Stimulated activated CD4-positive, alpha-beta T cell treated with anti-CD3 and anti-CD28 coated beads, TNF-alpha, amount 100 ng/mL, for 48 hours (primary cell): ENCODE measurements at places on chromosomes 7 and 10.

GRCh38 chr10:119651514-119652360, 557 bp downstream of the BAG3 start:
- no peak for DNase-seq

- DNase-seq = no peak
These were observed 70.2 kb downstream of the AKR1C4 start for GRCh38 chr10:5266804-5267203.

DNA sequence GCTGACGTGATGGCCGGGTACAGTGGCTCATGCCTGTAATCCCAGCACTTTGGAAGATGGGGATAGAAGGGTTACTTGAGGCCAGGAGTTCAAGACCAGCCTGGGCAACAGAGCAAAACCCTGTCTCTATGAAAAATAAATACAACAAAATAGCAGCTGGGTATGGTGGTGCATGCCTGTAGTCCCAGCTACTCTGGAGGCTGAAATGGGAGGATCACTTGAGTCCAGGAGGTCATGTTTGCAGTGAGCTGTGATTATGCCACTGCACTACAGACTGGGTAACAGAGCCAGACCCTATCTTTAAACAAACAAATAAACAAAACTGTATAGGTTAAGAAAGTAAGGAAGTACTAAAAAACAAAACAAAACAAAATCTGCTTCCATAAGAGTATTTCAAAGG, 6.2 kb upstream of the CUL2 start:
- no peak for DNase-seq

DNA sequence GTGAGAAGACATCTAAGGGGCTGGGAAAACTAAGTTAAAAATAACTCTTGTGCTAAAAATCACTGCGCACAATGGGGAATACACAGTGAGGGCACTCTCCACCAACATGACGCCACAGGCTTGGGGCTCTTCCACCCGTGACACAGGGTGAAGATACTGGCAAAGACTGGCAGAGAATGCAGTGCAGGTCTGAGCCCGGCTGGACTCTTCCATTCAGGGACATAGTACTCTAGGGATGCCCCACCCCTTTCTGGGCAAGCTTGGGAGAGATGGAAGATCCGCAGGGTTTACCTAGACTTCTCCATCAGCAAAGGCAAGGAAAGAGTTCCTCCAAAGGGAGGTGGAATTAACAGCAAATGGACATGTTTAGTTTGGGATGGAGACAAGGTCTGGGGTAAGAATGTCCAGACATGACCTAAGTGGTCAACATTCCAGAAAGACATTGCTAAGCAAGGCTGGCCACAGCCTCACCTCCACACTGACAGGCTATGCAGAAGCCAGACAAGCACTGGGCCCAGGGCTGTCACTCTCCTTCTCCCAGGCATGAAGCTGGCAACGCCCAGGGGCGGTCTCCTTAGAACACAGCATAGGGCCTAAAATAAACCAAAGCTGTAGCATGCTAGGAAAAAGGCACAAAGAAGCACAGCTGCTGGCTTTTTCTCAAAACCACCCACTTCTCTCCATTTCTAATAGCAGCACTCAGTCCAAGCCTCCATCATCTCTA, 28.1 kb downstream of the XPNPEP1 start:
- DNase-seq = no peak

GRCh38 chr10:114329634-114330365, 74.5 kb downstream of the AFAP1L2 start:
- no peak for DNase-seq

DNA sequence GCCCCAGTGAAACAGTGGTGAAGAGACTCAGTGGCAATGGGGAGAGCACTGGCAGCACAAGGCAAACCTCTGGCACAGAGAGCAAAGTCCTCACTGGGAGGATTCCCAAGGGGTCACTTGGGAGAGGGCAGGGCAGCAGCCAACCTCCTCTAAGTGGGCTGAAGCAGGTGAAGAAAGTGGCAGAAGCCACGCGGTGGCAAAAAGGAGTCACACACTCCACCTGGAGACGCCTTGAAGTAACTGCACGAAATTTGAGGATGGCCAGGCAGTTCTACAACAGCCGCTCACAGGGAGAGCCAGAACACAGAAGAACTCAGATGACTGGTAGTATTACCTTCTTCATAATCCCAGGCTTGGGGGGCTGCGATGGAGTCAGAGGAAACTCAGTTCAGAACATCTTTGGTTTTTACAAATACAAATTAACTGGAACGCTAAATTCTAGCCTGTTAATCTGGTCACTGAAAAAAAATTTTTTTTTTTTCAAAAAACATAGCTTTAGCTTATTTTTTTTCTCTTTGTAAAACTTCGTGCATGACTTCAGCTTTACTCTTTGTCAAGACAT, 574 bp upstream of the IL6 start:
- DNase-seq = peak; percentile 26

DNA sequence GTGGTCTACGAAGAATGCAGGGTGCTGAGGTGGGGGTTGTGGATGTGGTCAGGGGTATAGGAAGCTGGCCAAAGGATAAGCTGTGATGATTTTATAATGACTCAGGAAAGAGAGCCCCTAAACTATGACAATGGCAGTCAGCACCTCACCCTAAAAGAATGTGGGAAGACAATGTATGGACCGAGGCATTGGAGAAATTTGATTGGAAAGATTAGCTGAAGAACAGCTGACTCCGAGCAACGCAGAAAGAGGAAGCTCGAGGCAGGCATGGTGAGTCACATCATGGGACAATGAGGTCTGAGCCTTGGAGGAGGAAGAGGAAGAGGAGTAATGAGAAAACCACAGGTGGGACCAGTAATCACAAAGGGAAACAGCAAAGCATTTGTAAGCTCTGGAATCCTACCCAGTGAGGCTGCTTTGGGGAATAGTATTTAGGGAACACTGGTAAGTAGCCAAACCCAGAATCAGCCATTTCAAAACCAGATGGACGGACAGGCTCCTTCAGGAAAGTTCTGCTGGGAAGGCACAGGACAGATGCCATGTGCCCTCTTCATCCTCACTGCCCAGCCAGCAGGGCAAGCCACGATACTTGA, 295.4 kb downstream of the PRPF18 start:
- DNase-seq = no peak

GRCh38 chr10:126663880-126664279, 6.6 kb downstream of the C10orf90 start:
- DNase-seq = no peak

DNA sequence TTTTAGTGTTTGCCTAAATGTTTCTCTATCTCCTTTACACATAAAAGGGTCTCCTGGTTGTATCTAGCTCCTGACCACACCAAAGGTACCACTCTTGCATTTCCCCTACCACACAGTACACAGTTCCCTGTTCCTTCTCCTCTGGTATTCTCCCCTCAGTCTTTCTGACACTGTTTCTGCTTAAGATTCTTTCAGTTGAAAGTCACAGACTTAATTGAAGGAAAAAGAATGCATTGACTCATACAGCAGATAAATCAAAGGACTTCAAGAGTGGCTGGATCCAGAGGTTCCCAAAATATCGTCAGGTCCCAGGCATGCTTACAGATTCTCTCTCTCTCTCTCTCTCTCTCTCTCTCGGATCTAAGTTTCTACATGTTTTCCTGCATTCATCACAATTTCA, 185.6 kb upstream of the LRGUK start:
- DNase-seq = no peak

DNA sequence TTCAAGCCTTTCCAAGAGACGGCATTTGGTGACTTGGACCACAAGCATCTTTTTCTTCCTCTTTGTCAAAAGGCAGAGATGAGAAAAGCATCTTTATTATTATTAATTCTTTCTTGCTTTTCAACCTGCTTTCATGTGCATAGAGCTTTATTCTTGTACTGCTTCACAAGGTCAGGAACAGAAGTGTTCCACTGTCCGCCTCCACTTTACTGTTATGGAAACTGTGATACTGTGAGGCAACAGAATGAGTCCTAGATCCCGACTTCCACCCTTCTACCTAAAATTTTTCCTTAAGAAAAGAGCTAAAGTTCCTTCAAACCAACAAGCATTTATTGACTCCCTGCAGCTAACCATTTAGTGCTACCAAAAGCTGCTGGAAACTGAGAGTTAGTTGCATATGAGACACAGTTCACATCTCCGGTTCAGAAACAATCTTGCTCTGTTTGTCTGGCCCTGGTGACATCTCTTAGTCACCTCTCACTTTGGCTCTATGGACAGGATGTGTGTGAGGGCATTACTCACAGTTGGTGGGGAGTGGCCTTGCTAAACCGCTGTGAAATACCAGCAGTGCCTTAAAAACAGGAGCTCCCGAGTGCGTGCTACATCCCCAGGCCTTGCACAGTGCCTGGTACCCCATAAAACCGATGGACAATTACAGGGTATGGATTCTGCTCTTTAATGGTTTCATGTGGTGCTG, 77.1 kb upstream of the TRIL start:
- DNase-seq = peak; percentile 1

GRCh38 chr7:79055722-79056415, 397.6 kb downstream of the MAGI2 start:
- no peak for DNase-seq

DNA sequence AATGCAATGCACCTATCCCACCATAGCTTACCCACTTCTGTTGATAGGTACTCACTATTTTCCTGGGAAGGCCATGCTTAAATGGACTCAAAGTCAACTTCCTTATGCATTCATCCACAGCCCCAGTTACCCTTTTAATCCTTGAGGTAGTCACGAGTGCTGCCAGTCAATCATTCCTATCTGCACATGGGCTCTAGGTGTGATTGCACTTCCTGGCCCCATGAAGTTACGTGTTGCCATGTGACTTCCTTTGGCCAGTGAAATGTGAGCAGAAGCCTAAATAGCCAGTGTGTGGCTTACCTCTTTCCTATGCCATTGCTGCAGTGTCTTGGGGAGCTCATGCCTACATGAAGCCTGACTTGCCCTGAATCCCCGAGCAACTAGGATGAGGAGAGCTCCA, 23.5 kb upstream of the EIF5AL1 start:
- DNase-seq = no peak

GRCh38 chr7:824081-824480, 8.2 kb upstream of the SUN1 start:
- DNase-seq = no peak

- DNase-seq = no peak
These were observed 25.8 kb downstream of the MAPK8 start for GRCh38 chr10:48332166-48332870.

GRCh38 chr7:44460325-44460724, 30.1 kb downstream of the NUDCD3 start:
- peak; percentile 16 for DNase-seq

DNA sequence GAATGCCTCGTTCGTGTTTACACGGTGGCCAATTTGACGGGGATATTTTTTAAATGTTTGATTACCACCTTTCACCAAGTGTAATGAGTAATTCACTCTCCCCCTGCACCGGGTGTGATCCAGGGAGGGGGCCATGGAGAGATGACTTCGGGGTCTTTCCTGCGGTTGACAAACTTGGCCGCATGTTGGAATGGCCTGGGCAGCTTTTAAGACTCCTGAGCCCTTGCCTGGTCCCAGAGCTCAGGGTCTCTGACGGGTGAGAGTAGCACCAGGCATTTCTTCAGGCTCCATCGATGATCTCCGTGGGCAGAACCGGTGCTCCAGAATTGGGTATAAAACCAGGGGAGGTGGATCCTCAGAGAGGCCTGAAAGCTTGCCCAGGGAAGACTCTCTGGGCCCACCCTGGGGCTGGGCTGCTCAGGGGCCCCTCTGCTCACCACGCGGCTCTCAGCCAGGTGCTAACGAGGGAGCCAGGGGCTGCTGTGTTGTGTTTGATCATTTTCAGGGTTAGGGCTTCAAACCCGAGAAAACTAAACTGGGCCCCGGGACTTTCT, 882 bp downstream of the ZNF282 start:
- no peak for DNase-seq

DNA sequence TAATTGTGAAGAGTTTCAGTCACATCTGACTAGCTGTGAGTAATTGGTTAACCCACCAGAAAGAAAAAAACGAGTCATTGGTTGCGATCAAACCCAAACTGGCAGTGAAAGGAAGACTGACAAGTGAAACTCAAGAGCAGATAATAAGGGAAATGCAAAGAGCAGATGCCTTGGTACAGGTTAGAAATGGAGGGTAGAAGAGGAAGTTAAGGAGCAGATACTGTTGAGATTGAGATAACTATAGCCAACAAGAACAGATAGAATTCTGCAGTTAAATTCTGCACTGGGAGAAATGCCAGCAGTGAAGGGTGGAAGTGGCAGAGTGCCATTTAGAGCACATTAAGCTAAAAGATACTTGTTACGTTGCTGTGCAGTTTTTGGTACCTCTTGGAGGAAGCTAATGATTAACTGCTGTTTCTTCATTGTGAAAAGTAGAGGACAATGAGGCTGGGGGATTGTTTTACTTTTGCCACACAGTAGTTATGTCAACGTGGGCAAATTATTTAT, 65.8 kb downstream of the CDK13 start:
- no peak for DNase-seq

- DNase-seq = no peak
These were observed 240.8 kb downstream of the ARHGAP12 start for GRCh38 chr10:31687663-31688482.

- no peak for DNase-seq
These were observed 2.5 kb downstream of the TES start for GRCh38 chr7:116212869-116213268.

DNA sequence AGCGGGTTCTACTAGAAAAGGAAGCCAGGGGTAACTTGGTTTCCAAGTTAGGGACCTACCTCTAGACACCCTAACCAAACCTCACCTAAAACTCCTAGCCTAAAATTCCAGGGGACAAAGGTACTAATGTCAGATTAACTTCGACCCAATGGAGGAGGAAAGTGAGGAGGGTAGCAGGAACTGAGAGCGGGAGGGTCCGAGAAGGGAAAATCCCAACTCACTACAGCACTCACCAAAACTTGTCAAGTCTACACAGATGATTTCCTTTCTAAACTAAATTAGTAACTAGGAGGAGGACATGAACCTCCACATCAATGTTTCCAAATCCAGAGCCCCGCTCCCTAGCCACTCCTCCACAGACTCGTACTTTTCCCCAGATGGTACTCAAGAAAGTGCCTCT, 22.6 kb downstream of the CHCHD3 start:
- DNase-seq = no peak

- DNase-seq = no peak
These were observed 51.7 kb downstream of the AKR1D1 start for GRCh38 chr7:138127996-138128395.

DNA sequence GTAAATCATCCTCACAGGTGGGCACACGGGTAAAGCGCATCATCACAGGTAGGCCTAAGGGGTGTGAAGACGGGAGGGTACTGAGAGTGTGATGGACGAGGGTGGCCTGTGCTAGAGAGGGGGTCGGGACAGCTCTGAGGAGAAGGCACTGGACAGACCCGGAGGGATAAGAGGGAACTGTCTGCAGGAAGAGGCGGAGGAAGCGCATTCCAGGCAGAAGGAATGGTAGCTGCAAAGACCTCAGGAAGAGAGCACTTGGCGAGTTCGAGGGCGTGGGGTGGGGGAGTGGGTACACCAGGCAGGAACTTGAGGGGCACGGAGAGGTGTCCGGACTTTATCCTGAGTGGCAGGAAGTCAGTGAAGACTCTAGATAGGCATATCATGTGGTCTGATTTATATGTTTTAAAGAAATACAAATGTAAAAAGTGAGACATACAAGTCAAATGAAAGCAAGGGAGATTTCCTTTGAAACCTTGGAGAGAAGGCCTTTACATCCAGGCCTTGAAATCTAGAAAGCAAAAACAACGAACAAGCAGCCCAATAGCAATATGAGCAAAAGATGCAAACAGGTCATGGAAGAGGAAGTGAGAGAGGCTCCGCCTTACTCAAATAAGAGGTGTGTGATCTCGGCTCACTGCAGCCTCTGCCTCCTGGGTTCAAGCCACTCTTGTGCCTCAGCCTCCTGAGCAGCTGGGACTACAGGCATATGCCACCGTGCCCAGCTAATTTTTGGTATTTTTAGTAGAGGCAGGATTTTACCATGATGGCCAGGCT, 3.6 kb downstream of the LHPP start:
- DNase-seq = no peak

GRCh38 chr10:36779238-36779846, 346.1 kb upstream of the ANKRD30A start:
- DNase-seq = no peak
